ENCODE measurements at places on chromosomes 5 and 9.

- no peak for DNase-seq
Measured at GRCh38 chr5:124467745-124468144, 278.7 kb downstream of the ZNF608 start.

GRCh38 chr9:132187121-132187620, 25.3 kb downstream of the NTNG2 start:
- no peak for DNase-seq

DNA sequence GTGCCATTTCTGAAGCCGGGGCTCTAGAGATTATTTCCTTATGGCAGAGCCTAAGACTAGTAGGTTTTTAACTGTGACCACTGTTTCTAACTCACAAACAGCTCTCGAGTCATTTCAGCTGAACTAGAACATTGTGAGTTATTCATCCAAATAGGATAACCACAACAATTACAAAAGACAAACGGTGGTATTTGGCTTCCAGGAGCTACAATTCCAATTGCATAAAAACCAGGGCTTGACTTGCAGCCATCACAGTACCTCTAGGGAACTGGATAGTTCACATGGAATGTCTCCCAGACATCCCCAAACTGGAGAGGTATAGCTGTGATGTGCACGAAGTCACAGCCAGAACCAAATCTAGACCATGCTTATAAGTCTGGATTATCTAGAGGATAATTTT, 224.8 kb downstream of the FAM114A2 start:
- DNase-seq = no peak

DNA sequence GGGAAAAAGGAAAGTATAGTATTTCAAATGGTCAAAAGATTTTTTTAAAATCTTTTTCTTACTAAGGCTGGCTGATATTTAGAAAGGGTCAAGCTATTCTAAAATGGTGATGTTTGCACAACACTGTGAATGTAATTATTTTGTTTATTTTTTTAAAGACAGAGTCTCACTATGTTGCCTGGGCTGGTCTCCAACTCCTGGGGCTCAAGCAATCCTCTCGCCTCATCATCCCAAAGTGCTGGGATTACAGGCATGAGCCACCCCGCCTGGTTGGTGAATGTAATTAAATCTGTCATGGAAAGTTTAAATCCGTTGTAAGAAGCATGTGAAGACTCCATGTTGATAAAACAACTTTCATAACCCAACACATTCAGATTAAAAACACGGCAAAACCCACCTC, 2.6 kb downstream of the UBTD2 start:
- no peak for DNase-seq

GRCh38 chr5:95989283-95990048, 27.8 kb upstream of the ELL2 start:
- DNase-seq = no peak

- no peak for DNase-seq
Measured at GRCh38 chr5:129962506-129962905, 58.2 kb downstream of the CHSY3 start.

- DNase-seq = no peak
Measured at GRCh38 chr5:146254223-146254622, 50.8 kb downstream of the RBM27 start.

DNA sequence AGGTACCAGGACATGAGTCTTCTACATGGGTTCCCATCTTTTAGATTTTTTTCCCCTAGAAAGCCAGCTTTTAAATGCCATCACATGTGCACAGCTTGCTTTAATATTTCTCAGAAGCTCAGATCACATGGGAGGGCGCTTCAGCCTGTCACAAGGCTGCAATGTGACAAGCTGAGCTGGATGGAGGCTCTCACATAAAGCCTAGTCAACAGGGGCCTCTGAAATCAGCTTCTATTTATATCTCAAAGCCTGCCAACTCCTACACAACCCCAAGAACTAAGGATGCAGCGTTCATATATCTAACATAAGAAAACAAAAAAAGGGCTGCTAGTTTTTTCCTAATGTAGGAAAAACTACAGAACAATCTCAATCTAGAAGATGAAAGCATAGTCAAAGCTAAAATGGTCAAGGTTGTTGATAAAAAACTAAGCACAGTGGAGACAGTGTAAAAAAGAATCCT, 2.3 kb downstream of the ZFAND5 start:
- DNase-seq = peak; percentile 61

GRCh38 chr5:66824476-66824875, 228.3 kb downstream of the MAST4 start:
- DNase-seq = no peak

DNA sequence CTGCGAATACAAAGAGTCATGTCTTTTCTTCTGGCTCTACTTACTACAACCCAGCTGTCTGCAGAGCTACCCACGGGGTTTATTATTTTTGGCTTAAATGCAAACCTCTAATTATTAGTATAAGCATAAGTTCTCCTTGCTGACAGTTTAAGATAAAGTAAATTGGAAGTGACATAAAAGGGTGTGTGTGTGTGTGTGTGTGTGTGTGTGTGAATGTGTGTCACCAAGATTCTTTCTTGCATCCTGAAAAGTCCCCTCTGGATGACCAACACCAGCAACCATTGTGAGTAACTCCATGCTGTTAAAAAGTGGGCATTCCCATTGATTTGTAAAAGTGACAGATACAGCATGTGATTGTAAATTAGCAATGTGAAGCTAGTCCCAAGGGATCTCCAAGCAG, 803.8 kb upstream of the ZNF608 start:
- DNase-seq = no peak

DNA sequence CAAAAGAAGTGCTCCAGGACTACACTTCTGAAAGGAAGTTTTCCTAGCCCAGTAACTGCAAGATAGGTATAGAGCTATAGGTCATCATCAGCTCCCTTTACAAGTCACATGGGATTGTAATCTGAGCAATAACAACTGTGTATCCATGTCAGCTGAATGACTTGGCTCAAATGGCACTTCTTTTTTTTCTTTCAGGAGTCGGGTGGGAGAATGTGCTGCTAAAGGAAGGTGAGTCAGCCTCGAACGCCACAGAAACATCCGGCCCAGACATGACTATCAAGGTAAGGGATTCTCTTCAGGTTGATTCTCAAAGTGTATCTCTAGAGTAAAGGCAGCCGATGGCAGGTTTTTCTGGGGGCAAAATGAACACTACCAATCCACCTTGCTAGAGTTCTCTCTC, 192.2 kb downstream of the C9orf152 start:
- no peak for DNase-seq

GRCh38 chr5:37308793-37309192, 59.6 kb upstream of the CPLANE1 start:
- DNase-seq = no peak

- DNase-seq = no peak
Measured at GRCh38 chr5:33059081-33059480, 348.0 kb downstream of the NPR3 start.

DNA sequence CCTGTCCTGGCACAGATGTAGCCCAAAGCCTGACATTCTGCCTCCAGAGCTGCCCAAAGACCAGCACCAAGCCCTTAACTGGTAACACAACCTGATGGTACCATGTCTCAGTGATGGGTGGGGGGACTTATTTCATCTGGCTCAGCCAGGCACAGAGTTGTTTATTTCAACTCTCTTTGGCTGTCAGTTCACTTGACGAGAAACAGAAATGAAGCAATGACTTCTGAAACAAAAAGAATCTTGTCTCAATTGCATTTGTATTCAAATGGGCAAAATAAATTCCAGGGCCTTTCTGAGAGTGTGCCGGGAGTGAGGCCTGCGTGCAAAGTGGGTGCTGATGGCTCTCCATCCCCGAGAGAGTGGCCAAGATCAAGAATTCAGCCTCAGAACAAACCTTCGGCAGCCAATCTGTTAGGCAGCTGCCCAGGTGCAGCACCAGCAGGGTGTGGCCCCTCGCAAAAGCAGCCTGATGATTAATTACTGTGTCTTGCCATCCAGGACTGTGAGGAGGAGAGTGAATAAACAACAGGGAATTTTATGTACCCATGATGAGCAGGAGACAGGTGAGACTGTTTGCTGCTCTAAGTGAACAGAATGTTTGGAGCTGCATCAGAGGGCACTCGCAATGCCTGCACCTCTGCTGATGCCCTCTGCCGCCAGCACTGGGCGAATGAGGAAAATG, 238.0 kb downstream of the HSPA4 start:
- no peak for DNase-seq

GRCh38 chr5:10457682-10458574, 16.2 kb downstream of the ROPN1L start:
- DNase-seq = no peak

- DNase-seq = no peak
Measured at GRCh38 chr5:121746763-121747162, 104.9 kb upstream of the FTMT start.

DNA sequence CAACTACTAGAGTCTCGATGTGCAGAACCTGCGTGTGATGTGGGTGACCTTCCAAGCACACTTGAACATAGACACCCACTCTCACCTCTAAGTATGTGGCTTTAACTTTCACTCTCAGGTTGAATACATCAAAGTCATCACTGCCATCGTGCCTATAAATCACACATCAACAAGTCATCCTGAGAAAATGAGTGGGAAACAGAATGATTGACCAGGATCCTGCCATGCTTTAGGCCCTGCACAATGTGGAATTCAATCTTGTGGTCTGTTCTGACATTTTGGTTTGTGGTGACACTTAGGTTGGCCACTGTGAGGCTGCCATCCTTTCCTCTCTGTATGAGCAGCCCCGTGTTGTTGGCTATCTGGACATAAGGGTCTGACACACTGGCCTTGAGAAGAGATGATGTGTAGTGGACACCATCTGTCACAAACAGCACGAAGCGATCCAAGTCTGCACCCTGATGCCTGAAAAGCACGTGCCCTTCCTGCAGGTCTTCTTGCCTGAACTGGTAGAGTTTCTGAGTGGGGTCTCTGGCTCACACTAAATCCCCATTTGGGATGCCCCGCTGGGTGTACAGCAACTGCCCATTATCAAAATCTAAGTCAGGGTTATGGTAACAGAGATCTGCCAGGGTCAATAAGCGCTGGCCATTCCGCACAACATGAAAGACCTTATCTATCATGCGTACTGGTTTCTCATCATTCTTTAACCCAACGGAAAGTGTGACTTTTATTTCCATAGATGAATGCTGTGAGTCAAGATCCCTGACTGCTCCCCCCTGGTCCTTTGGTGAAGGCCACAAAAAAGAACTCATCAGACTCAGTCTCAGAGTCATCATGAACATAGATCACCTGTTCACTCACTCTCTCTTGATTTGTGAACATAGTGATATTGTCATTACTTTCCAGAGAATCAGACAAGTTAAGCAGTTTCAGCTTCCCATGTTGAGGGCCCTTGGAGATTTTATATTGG, 116.6 kb downstream of the ESM1 start:
- DNase-seq = no peak

DNA sequence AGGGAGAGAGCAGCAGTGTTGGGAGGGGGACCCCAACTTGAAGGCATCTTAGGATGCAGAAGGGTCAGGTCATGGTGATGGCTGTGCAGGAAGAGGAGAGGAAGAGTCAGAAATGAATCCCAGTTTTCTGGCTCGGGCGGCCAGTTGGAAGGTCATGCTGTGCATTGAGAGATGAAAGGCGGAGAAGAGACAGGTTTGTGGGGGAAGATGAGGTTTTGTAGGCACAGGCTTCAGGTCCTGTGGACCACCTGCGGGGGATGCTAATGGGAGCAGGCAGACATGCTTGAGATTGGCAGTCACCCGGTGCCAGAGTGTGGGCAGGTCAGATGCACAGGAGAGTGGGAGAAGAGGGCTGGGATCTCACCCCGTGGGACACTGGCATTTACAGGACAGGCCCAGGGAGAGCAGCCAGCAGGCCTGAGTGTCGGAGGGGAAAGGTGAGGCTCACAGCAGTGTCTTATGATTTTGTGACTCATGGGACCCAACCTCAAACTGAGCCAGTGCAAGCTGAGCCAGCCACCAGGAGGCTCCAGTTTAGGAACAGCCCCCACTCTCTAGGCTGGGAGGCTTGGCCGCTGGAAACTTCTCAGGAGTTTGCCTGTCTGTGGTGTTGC, 17.5 kb downstream of the STXBP1 start:
- DNase-seq = no peak

DNA sequence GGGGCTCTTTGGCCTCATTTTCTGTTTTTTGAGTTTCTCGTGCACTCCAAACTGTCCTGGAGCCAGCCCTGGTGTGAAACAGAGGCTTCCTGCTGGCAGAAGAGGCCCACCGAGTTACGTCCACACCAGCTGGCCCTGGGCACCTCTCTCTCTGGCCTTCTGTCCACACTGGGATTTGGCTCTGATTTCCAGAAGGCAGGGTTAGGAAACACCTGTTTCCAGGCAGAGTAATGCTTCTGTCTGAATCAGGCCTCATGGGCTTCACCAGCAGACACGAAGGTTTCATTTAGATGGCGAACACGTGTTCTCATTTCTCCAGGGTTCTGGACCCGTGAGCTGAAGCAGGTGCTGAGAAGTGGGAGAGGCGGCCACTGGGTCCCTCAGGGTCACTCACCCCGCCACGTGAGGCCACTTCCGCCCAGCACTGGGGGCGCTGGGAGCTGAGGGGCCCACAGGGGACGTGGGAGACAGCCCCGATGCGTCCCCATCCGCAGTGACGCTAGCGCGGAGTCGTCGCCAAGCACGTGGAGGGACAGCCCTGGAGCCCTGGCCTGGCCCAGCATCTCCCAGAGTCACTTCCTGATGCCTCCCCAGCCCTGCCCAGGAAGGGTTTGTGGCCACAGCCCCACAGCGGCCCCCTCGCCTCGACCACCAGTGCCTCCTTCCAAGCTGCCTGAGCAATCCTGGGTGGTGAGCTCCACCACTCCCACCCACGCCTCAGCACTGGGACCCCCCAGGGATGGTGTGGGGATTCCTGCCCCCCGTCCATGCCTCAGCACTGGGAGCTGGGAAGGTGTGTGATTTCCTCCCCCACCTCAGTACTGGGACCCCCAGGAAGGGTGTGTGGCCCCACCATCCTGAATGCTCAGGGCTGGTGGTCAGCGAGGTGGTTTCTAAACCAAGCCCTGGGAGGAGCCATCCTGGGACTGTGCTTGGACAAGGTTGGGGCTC, 4.9 kb upstream of the LRRC14B start:
- DNase-seq = no peak

GRCh38 chr9:74848153-74848525, 39.6 kb downstream of the TRPM6 start:
- no peak for DNase-seq

- DNase-seq = no peak
Measured at GRCh38 chr9:132828201-132828770, 49.8 kb downstream of the AK8 start.

DNA sequence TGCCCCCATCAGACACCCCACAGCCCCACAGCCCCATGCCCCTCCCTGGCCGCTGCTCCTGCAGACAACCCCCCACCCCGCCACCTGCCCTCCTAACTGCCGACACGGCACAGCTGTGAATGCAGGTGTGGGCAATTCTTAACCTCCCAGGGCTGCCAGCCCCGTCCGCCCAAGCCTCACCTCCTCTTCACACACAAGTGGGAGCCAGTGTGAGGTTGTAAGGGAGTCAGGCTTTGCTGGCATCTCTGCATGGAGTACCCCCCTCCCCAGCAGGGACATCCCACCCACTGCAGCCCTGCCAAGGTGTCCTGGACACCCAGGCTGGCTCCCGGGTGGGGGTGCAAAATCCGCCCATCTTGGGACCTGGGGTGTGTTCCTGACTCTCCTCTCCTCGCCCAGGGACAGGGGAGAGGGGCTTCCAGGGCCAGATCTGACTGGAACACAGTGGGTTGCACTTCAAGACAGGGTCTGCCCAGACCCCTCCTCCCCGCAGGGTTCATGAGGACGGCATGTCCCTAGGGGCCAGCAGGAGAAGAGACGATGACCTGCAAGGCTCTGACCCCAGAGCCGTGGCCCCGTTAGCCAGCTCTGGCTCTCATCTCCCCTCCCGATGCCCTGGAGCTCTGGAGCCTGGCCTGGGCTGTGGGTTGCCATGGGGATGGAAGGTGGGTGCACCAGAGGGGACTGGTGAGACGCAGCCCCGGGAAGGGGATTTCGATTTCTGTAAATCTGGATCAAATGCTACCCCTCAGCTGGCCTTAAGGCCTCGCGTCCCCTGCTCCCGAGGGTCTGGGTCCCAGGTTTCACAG, 34.4 kb downstream of the SARDH start:
- DNase-seq = no peak

- DNase-seq = no peak
Measured at GRCh38 chr5:62506659-62507460, 71.8 kb upstream of the LRRC70 start.
